BJ (cell line): ENCODE measurements at places on chromosomes 12 and 14. TPM values are rescaled to one million over a fixed set of nuclear protein-coding genes. Genes with fewer than 3 reads are reported as not detected.

DNA sequence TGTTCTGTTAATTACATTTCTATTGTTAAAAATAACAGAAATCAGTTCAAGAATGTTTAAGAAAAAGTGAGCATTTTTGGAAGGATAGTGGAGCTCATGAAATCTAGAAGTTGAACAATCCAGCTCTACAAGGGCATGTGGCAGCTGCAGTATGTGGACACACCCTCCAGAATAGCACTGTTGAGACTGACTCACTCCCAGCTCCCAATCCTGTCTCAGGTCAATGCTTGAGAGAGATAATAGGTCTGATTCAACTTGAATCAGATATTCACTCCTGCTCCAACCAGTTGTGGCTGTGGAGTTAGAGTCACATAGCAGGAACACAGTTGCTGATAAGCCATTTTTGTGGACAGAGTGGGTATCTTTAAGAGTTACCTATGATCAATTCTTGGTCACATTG is 113.0 kb upstream of the NTF3 start:
- peak; percentile 17 for DNase-seq

DNA sequence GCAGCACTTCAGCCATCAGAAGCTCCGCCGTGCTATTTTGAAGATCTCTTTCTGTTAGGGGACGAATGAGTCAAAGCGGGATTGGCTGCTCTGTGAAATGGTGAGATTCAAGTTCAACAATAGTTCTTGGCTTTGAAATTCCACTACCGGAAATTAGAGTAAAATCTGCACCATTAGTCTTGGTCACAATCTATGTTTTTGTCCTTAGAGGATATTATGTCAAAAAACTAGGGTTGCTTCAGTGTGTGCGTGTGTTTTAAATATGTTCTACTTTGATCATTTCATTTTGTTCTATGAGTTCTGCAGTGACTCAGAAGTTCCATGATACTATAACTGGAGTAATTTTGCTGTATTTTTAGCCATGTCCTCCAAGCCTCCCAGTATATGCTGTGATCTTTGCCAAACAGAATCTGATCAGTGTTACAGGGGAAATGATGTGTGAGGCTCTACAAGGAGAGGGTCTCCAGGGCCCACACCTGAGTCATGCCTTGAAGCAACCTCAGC is 22.6 kb downstream of the GPHB5 start:
- no peak for DNase-seq

DNA sequence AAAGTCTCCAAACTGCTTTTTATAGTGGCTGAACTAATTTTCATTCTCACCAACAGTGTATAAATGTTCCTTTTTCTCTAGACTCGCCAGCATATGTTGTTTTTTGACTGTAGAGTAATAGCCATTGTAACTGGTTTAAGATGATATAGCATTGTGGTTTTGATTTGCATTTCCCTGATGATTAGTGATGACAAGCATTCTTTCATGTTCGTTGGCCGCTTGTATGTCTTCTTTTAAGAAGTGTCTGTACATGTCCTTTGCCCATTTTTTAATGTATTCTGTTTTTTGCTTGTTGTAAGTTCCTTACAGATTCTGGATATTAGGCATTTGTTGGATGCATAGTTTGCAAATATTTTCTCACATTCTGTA is 404.9 kb downstream of the FLRT2 start:
- no peak for DNase-seq

DNA sequence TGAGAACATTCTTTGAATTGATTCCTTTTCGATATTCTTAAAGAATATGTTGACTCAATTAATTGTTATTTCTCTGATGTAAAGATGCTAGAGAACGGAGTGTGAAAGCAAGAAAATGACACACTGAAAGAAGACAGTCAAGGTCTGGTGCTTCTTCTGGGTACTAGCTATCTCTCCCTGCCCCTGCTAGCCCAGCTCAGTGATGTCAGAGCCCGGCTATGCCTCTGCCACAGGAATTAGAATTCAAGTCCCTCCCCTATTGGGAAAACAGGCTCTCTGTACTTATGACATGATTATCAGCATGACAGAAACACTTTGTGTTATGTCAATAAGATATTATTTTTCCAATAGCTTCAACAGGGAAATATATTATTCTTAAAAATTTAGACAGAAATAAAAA is 252.4 kb downstream of the KCNC2 start:
- no peak for DNase-seq

DNA sequence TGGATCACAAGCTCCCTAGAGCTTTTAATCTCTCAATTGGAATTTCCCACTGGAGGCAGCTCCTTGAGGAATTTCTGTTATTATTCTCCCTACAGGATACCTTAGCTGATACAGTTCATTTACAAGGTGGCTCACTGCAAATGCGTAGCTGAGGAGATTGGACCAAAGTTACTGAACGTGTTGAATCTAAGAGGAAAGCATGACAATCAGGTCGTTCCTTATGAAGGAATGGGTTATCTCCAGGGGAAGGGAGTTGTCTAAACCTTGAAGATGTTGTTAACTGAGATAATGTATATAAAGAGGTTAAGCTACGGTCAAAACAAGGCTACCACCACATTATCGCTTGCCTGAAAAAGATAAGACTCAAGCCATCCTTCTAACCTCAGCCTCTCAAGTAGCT is 105.8 kb upstream of the TBX3 start:
- no peak for DNase-seq

DNA sequence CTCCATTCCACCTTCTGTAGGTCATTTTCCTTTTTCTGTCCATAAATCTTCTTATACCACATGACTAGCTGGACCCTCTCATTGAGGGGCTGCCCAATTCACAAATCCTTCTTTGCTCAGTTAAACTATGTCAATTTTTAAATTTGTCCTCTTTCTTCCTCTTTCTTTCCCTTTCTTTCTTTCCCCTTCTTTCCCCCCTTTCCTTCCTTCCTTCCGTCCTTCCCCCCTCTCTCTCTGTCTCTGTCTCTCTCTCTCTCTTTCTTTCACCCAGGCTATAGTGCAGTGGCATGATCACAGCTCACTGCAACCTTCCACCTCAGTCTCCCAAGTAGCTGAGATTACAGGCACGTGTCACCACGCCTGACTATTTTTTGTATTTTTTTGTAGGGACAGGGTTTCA is 47.1 kb upstream of the TMEM263 start:
- DNase-seq, result no peak

GRCh38 chr12:111686574-111687105 is 787 bp downstream of the ACAD10 start:
- DNase-seq, result no peak

The AICDA gene
- polyA plus RNA-seq, result not detected in 2 replicates

The HAL gene
- 0.12 and 0.15 TPM in 2 replicates for polyA plus RNA-seq

DNA sequence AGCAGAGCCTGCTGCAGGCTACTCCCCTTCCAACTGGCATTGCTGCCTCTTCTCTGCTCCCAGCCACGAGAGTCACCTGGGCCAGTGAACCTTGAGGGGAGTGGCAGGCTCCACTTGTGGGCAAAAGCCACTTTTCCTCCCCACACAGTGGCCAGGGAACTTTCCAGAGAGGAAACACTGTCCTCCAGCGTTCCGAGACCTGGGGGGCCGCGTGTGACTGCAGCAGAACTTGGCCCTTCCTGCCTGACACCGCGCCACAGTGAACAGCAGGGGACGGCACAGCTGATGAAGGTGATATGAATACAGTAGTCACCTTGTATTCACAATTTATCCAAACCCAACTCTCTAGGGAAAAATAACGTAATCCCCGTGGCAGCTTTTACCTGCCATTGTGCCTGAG is 114.9 kb downstream of the PIWIL1 start:
- DNase-seq, result no peak

- DNase-seq, result no peak
These were observed 531 bp upstream of the EML1 start for GRCh38 chr14:99792551-99793212.

The PPFIBP1 gene
- polyA plus RNA-seq, result 47.5 and 67.4 TPM in 2 replicates

GRCh38 chr14:63949696-63950095 is 96.9 kb downstream of the SYNE2 start:
- DNase-seq, result no peak

GRCh38 chr12:132711080-132711843 is 620 bp downstream of the PGAM5 start:
- no peak for DNase-seq

The TTC9 gene
- polyA plus RNA-seq, result 0.25 and 0.32 TPM in 2 replicates

The TEX52 gene
- not detected in 2 replicates for polyA plus RNA-seq

GRCh38 chr12:116697305-116697704 is 40.6 kb downstream of the SPRING1 start:
- no peak for DNase-seq

DNA sequence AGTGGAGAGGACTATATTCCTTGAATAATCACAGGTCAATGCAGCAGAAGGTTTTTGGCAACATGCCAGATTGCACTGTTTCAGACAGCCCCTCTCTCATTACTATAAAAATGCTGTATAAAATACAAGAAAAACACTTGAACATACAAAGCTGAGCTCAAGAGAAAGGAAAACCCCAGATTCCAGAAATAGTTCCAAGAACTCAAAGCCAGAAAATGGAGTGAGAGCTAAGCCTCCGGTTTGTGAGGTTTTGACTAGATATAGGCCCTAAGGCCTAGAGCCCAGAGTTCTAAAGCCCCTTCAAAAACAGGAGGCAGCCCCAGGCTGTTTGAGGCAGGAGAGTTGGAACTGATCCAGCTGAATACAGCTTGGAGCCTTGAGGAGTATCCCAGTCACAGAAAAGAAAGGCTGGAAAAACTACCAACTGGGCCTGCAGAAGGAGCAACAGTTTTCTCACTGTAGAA is 29.4 kb upstream of the ACTN1 start:
- DNase-seq, result no peak

- DNase-seq, result no peak
These were observed 191.3 kb upstream of the TBX3 start for GRCh38 chr12:114875313-114875712.

DNA sequence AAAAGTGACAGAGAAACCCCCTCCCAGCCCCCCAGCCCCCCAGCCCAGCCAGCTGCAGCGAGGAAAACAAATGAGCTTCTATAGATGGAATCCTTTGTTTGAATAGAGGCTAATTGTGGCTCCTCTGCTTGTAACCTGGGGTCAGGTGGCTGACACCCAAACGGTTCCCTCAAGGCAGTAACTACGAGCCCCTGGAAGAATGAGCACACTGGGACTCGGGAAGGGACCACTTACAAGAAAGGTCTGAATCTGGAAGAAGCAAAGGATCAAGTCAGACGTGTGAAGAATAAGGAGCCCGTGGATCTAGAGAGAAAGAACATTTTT is 108.7 kb upstream of the FUT8 start:
- no peak for DNase-seq

The CISTR gene
- not detected in 2 replicates for polyA plus RNA-seq

DNA sequence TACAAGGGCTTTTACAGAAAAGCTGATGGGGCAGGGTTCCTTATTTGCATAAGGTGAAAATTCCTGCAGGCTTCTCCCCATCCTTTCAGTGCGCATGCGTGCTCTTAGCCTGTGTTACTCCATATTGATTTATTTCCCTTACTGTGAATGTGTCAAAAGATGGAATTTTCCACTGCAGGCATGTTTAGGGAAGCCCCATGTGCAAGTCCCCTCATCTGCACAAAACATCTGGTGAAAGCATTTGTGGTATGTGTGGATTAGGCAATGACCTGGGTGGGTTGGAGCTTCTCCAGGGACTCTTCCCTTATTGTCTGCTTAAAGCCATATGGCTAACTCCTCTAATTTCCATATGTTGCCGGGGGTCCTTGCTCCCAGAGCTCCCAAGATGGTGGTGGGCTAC is 912.7 kb upstream of the LRFN5 start:
- no peak for DNase-seq

GRCh38 chr12:51242876-51243275 is 4.2 kb downstream of the DAZAP2 start:
- DNase-seq, result no peak

DNA sequence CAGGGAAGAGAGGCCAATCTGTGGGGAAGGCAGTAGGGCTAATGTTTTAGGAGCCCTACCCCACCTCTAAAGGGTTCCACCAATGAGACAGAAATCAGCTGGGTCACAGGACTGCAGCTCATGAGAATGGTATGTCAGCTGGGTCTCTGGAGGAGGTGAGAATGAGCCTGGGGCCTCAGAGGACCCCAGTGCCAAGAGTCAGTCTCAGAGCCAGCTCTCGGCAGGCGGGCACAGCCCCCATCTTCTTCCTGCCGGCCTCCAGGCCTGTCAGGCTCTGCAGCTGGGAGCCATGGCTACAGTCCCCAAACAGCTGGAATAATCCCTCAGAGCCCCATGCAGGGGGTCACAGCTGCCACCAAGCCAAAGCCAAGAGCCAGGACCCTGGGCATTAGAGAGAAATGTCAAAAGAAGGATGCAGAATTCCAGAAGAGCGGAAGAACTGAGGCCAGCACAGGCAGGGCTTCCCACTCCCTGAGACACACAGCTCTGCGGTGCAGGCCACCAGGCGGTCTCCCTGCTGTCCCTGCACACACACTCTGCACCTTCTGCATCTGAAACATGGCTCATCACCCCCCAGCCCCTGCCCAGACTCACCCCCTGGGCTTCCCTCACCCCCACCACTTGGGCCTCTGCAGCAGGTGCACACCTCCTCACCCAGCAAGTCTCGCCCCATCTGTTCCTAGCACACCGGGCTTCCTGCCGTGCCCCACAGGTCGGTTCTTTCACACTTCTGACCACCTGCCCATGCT is 26.0 kb downstream of the ITPK1 start:
- DNase-seq, result no peak

DNA sequence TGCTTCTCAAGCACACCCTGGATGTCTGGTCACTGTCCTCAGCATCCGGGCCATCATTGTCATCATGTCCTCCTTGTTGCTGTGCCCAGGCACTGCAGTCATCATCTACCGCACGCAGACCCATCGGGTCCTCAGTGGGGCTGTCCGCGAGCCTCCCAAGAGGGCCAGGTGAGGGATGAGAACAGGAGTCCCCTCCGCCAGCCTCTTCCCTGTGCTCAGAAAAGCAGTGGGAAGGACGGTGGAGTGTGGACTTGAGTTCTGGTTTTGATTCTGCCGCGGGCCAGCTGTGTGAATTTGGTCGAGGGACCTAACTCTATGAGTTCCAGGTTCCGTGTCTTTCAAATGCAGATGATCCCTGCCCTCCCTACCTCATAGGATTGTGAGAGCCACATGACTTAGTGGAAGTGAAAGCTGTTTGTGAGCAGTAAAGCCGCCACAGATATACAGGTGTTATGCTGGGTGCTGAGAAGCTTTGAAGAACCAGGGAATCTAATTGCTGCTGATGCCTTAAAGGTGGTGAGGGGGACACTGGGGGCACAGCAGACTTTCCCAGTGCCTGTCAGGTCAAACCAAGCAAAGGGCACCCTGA is 122.9 kb upstream of the RAP1B start:
- DNase-seq, result no peak

The PABPN1 gene
- 119 and 143 TPM in 2 replicates for polyA plus RNA-seq

DNA sequence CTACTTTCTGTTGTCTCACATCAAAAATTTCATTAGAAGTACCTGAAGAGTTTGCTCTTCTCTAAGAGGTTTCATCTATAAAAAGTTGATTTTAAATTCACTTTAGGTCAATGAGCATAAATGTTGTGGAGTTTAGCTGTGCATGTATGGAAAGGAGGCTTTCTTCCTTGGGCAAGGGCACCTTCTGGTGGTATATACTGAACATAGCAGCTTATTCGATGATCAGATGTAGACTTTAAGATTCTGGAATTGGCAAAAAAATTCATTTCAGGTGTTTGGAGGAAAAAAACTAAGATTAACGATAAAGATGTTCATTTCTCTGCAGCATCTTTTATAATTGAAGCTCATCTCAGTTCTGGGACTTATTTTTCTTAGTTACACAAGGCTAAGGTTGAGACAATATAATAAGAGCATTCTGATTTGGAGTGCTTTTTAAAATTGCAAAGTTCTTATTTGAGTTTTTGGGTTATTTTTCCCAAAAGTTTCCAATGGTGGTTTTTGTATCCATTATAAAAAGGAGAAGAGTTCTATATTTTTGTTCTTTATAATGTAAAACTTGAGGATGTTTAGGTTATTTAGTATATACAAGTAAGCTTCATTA is 46.8 kb downstream of the TMEM117 start:
- peak; percentile 4 for DNase-seq
